ENCODE measurements at places on chromosomes 1 and 21.

DNA sequence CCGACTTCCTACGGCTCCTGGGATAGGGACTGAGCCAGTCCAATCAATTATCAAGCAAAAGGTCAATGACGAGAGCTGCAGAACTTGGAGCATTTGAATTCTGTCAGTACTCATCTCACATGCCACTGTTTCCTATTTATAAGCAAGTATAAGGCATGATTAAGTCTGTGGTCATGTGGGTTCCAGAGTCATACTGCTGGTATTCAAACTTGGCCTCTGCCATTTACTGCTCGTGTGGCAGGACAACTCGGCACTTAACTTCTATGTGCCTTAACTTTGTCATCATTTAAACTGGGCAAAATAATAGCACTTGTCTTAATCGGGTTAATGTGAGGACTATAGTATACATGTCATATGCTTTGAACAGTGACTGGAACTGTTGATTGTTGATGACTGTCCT lies 44.9 kb upstream of the TNFSF18 start:
- no peak for DNase-seq

DNA sequence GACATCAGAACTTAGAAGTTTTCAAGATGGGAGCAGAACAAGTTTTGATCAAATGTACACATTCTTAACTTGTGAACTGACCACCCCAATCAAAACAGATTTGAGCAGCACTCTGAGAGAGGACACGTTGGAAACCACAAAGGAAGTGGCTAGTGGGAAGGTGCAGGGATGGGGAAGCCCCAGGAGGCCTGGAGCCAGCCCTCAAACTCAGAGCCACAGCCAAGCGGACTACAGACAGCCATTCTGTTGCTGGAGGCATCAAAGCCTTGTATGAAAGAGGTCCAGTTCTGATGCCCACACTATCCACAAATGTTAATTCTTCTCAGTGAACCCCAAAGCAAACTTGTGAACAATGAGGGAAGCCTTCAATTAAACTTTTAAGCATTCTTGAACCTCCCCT lies 143.6 kb upstream of the RAB4A start:
- no peak for DNase-seq

DNA sequence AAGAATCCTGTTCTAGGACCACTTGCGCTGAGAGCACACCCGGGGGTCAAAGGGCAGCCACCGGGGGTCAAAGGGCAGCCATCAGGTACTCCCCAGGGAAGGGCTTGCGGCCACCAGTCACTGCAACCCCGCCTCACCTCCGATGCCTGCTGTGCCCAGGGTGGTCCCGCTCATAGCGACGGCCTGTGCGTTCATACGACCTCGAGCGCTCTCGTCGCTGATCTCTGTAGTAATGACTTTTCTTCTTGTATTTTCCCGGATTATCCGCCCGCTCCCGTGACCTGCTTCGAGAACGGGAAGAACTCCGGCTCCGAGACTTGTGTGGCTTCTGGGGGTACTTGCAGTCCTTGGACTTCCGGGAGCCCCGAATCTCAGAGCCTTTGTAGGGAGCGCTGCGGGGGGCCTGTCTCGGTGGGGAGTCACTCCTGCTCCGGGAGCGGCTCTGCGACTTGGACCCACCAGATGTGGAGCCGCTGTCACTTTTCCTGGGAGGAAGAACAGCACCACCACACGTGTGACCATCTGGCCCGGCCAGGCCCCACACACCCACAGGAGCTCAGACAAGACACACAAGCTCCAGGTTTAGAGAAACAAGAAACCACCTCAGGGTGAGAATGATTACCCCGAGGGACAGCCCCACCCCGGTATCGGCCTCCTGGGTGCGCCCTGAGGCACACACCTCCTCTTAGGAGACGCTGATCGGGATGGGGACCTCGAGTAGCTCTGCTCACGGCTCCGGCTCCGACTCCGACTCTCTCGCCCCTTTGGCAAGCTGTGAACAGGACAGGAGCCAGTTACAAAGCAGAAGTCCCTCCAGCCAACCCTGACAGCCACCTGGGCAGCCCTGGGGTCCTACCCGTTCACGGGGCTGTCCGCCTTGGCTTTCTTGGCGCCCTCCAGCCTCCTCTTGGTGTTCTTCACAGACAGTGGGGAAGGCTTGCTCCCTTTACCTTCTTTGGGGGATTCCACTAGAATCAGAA lies 11.7 kb downstream of the CCNL2 start:
- no peak for DNase-seq

- no peak for DNase-seq
Measured at GRCh38 chr1:97919585-97920261, 1.1 kb downstream of the DPYD start.

- DNase-seq, result no peak
Measured at GRCh38 chr21:41821081-41821755, 54.4 kb upstream of the RIPK4 start.

DNA sequence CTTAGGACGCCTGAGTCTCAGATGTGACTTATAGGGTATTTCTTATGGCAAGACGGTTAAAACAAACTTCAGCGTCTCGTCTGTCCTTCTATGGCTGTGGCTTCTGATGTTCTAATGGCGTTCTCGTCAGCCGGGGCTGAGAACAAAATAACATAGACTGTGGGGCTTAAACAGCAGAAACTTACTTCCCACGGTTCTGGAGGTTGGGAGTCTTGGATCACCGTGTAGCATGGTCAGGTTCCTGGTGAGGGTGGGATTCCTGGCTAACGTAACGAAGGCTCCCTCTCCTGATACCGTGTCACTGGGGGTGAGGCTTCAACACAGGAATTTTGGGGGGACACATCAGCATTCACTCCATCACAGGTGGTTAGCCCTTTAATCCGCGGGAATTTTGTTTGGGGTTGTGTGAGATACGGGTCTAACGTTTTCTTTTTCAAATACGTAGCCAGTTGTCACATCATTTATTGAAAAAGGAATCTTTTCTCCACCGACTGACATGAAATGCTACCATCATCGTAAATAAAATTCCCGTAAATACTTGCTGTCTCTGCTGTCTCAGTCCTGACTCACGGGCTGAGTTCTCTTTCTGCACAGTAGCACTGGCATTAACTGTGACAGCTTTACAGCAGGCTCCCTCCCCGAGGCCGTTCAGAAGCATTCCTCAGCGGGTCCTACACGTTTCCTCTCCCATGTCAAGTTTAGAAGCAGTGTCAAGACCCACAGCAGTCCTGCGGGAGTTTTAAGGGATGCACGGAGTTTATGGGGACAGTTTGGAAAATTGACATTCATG lies 8.1 kb upstream of the POFUT2 start:
- DNase-seq, result no peak

GRCh38 chr1:18233176-18233864 lies 125.7 kb downstream of the IGSF21 start:
- no peak for DNase-seq

DNA sequence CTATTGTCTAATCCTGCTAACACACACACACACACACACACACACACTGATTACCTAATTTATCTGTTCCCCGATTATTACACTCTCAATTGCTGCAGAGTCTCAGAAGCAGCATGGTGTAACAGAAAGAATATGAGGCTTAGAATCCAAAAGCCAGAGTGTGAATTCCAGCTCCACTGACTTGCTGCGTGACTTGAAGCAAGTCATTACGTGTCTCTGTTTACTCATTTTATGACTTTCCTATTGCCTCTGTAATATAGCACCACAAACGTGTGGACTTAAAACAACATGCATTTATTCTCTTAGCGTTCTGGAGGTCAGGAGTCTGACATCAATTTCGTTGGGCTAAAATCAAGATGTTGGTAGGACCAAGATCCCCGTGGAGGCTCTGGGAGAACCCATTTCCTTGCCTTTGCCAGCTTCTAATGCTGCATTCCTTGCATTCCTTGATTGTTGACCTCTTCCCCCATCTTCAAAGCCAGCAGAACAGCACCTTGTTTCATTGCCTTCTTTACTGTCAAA lies 55.9 kb upstream of the ATP5PO start:
- no peak for DNase-seq

- DNase-seq, result peak; percentile 65
Measured at GRCh38 chr1:146012703-146013558, 8.6 kb downstream of the HJV start.

DNA sequence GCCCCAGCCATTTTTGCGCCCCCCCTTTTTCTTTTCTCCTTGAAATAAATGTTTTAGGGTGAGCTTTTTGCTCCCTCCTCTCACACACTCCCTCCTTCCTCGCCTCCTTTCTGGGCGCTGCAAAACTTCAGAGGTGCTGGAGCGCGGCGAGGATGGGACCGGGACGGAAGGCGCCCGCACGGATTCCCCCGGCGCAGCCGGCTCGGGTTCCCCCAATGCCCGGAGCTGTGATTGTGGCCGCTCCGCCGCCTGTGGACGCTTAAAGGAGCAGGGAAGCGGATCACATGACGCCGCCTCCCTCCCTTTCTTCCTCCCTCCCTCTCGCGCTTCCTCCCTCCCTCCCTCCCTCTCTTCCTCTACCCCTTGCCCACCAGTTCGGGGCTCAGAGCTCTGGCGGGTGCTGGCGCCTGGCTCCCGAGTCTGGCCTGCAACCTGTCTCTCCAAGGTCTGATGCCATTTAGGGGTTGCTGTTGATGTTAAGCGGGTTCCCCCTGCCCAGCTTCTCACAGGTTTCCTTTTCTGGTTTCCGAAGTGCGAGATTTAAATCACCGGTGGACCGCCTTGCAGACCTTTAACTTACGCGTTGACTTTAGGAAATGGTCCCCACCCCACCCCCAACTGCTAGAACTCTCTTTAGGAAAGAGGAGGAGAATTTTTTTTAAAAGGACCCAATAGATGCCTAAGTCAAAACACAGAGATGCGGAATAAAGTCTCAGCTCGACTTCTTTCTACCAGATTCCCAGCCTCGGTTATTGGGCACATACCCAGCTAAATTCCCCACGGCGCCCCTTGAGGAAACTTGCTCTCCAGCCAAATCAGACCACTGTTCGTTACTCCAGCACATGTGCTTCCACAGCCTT lies at the start of gene WLS:
TSS of gene WLS (minus strand) at position 235 of the 860 bp plus-strand sequence. CDS start at position 11, 224 bp downstream.
- peak; percentile 86 for DNase-seq

DNA sequence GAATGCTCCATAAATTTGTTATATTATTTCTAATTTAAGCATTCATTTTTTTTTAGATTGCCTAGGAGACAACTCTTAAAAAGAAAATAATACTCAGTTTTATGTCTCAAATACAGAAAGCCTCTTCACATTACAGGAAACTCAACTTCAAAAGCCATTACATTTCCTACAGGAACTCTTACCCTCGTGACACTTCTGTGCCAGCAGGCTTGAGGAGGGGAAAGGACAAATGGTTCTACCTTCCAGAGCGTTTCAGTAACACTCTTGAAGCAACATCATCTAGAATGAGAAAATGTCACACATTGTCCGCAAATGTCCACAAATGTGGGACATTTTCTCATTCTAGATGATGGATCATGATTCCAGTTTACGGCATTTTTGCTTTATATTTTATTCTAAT lies 51.7 kb downstream of the PTPN14 start:
- DNase-seq, result no peak

DNA sequence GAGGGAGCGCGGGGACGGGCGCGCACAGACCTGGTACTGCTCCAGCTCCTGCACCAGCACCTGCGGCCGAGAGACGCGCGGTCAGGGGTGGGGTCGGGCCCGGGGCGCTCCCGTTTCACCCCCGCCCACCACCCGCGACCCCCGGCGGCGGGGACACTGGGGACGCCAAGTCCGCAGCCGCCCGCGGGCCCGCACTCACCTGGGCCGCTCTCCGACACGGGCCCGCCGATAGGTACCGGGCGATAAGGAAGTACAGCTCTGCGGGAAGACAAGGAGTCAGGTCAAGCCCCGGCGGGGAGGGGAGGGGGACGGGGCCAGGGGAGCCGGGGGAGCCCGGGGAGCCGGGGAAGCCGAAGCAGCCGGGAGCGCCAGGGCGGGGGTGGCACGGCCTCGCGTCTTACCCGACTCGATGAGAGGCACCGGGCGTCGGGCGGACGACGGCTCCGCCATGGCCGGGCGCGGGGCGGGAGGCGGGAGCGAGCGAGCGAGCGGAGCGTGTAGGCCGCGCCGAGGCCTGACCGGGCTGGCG lies 326 bp downstream of the BRWD1 start:
- DNase-seq, result peak; percentile 40

GRCh38 chr1:101112051-101112780 lies 86.6 kb upstream of the DPH5 start:
- no peak for DNase-seq

DNA sequence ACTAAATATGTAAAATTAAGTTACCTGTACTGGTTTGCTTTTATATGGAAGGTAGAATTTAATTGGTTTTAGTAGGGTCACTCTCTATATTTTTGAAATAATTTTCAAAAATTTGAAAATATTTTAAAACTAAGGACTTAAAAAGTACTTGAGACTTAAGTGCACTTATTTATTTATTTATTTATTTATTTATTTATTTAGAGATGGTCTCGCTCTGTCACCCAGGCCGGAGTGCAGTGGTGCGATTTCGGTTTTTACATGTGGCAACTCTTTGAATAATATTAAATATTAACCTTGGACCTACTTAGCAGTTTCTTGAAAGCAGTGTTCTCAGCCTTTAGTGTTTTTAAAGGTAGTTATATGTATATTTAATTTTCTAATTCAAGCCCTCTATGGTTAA lies 36.4 kb downstream of the TMED5 start:
- no peak for DNase-seq

- no peak for DNase-seq
Measured at GRCh38 chr1:27405074-27405473, 12.7 kb downstream of the GPR3 start.

DNA sequence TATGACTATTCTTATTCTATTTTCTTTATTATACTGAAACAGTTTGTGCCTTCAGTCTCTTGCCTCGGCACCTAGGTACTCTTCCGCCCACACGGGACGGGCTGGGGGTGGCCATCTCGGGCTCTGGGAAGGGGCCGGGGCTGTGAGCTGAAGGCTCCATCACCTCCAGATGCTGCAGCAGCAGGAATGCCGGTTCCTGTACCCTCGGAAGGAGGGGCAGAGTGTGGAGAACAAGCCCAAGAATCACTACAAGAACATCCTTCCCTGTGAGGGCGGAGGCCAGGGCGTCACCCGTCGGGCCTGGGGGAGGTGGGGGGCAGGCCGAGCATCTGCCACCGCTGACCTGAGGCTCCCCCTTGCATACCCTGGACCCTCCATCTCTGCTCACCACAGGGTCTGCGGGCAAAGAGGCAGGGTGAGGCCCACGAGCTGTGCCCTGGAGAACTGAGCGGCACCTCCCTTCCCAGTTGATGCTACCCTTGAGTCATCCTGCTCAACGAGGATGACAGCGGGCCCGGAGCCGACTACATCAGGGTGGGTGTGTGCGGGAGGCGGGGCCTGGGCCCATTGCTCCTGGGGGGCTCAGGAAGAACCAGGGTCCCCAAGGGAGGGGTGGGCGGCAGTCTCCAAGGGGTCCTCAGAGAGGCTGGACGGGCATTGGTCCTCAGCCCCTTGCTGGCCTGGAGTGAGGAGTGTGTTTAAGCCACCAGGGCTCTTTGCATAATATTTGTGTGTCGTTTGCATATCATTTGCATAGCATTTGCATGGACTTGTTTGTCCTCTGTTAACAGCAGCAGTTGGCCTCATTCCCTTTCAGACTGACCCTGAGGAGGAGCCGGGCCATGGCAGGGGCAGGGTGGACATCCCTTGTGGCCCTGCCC lies 7.5 kb downstream of the RNF223 start:
- DNase-seq, result no peak
